ENCODE measurements at places on chromosomes 3 and 15.

- DNase-seq, result no peak
Observed at GRCh38 chr3:115113367-115113766, 33.7 kb downstream of the ZBTB20 start.

GRCh38 chr3:178562143-178562946, 26.1 kb downstream of the KCNMB2 start:
- DNase-seq, result no peak

- no peak for DNase-seq
Observed at GRCh38 chr3:45253316-45253715, 27.2 kb upstream of the TMEM158 start.

DNA sequence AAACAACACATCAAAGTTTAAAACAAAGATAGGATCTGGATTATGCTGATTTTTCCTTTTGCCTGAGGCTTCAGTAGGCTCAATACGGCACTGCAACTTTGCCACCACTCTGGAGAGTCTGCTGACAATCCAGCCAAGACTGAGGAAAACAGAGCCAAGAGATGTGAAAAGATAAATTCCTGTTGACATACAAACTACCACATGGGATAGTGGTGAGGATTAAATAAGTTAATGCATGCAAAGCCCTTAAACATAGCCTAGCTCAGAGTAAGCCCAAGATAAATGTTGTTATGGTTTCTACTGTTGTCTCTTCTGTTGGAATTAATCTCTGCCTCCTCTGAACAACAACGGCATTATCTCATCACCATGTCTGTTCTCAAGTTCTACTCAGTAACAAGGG, 245.9 kb upstream of the LMCD1 start:
- no peak for DNase-seq

DNA sequence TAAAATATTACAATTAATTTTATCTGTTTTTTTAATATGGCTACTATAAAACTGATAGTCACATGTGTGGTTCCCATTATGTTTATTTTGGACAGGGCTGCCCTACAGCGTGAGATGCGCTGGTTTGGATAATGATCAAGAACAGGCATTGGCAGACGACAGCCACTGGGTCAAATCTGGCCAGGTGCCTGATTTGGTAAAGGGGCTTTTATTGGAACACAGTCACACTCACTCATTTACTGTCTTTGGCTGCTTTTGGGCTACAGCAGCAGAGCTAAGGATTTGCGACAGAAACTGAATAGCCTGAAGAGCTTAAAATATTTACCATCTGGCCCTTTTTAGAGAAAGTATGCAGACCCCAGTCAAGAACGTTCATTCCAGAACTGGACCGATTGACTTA, 724.2 kb upstream of the CFAP20DC start:
- no peak for DNase-seq

All from activated naive CD8-positive, alpha-beta T cell treated with anti-CD3 and anti-CD28 coated beads for 36 hours (primary cell).